Activated naive CD4-positive, alpha-beta T cell treated with Interleukin-2 at 50 U/mL for 16 hours (primary cell): ENCODE measurements at places on chromosomes 3 and 15.
A peak's percentile ranks its signal among the peaks of the same experiment; 100 is the strongest.

DNA sequence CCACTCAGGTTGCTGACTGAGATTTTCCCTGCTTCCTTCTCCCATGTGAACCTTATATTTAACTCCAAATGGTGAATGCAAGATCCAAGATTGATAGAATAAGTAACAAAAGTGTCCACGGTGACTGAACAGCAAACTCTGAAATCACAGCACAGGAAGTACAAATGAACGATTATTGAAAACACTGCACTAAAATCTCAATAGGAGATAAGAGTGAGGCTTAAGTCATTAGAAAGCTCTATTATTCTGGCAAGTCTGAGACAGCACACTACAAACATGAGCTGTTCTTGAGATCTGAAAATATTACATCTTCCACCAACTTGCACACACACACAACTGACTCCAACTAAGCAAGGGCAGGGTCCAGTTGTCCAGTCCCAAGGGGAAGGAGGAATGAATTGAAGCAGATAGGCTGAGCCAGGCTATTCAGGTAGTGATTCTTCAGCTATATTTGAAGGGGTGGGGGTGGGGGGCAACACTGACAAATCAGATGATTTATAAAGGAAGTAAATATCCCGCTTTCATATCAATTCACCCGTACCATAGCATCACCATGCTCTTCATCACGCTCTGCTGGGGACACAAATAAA, 2.9 kb downstream of the ZNF385D start:
- DNase-seq: no peak

- no peak for DNase-seq
Measured at GRCh38 chr3:23573827-23574226, 231.9 kb upstream of the UBE2E1 start.

- no peak for DNase-seq
Measured at GRCh38 chr15:31341496-31342195, 15.0 kb downstream of the KLF13 start.

DNA sequence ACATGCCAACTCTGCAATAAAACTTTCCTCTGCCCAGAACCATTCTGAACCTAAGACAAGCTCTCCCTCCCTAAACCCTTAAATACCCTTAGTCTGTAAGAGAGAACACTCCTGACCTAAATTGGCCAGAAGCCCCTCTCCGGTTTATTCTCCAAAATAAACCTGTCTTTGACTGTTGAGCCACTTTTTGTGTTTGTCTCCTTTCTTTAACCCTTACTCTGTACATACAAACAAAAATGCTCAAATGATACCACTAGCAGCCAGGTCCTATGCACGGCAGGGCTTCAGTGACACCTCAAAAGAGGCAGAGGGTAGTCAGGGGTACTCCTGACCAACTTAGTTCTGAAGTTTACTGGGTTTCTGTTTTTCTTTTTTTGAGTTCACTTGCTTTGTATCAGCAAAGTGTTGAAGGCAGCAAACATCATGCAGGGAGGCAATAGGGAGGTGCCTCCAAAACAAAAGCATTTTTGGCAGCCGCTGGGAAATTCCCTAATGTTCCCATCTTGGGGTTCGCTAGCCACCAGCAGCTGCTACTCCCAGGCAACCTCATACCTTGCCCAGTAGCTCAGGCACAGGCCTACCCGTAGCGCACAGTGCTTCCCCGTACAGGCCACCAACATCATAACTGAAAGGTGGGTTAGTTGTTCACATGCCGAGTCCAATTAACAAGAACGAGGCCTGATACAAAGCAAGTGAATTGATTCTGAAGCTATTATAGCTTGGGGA, 62.9 kb upstream of the GCNT3 start:
- no peak for DNase-seq

- DNase-seq: peak; percentile 42
Measured at GRCh38 chr15:22979238-22980188, 655 bp downstream of the CYFIP1 start.

GRCh38 chr3:174869448-174869847, 10.3 kb downstream of the NAALADL2 start:
- no peak for DNase-seq

DNA sequence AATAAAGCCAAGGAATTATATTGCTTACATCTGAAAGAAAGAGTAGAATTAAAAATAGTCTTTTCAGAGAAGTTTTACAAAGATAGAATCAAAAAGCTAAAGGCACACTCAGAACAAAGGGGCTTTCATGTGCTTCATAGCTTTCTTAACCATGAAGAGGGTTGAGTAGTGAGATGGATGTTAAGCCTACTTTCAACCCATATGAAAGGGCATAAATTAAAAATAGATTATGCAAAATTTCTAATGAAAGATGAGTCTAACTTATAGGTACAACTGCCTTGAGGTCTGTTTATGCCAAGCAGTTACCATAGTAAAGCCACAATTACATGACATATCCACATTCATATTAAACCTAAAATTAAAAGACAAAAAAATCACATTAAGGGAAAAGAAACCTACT, 223.3 kb upstream of the ARHGEF26 start:
- DNase-seq: no peak

GRCh38 chr15:55403531-55403930, 4.6 kb downstream of the CCPG1 start:
- DNase-seq: no peak

DNA sequence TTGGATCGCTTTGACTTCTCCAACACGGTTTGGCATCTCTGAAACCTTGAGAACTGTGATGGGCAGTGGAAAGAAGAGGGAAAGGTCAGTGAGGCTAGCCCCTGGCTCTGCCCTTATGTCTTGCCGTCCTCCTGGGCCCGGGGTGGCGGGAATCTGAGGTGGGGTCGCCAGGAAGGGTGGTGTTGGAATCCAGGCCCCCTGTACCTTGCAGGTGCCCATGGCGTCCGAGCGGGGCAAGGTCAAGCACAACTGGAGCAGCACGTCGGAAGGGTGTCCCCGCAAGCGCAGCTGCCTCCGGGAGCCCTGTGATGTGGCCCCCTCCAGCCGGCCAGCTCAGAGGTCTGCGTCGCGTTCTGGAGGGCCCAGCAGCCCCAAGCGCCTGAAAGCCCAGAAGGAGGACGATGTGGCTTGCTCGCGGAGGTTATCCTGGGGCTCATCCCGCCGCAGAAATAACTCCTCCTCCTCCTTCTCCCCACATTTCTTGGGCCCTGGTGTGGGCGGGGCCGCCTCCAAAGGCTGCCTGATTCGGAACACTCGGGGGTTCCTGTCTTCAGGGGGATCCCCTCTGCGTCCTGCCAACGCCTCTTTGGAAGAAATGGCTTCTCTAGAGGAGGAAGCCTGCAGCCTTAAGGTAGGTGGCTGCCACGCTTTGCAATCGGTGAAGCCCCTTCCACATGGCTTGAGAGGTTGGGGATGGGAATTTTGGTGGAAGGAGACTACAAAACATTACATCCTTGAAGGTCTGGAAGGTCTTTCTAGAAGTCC, 907 bp downstream of the TATDN2 start:
- DNase-seq: peak; percentile 63

- no peak for DNase-seq
Measured at GRCh38 chr3:112539825-112540650, 21.7 kb downstream of the ATG3 start.

DNA sequence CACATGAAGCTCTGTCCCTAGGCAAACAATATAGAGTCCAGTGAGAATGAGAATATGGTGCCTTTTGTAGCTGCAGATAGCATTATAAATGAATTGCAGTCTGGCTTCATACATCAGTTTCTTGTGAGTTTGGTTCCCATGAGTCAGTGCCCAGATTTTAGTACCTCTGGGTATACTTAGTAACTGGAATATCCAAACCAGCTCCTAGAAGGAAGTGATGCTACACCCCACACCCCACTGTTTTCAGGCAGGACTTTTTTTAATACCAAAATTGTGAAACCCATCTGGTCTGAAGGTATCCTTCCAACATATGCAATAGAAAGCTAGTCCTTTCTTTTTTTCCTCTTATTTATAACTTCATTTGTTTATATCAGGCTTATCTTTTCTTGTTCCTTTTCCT, 42.1 kb upstream of the FOXP1 start:
- no peak for DNase-seq

DNA sequence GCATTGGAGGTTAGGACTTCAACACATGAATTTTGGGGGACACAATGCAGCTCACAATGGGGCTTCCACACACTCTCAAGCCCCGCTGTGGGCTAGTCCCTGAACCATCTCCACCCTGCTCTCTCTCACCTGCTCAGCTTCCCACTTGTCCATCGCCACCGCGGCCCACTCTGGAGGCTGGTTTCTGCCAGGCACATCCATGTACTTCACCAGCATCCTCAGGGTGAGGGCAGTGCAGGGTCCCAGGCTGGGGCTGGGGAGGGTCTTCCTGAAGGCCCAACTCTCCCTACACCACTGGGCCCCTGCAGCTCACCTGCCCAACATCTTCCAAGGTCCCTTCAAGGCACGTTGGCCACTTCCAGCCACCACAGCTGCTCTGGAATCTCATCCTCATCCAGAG, 46.4 kb downstream of the KLF15 start:
- DNase-seq: no peak
